ENCODE measurements at places on chromosomes 11 and 22. TPM values are rescaled to one million over a fixed set of nuclear protein-coding genes. Genes with fewer than 3 reads are reported as not detected.

Gene OR2D2
- 0.40 TPM for total RNA-seq

Gene USH1C
- total RNA-seq = 143 TPM

Gene LBHD1
- total RNA-seq = 7.1 TPM

Gene CBLIF
- total RNA-seq = not detected

DNA sequence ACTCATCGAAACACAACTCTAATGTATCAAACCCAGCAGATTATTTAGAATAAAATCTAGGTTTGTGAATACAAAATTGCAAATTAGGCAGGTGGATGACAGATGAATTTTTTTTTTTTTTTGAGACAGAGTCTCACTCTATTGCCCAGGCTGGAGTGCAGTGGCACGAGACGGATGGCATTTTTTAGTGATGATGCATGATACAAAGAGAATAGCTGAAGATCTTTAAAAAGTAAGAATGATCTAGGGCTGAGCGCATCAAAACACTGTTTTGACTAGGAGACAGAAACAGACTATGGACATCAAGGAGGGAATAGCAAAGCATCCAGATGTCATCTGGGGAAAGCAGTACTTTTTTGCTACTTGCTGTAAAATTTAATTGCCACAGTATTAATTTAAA is 63.8 kb downstream of the IMMP1L start:
- no peak overlapping the region for H3K27ac ChIP-seq
- DNase-seq = no peak
- no peaks in the 10 kb centered on the region for H3K27me3 ChIP-seq
- no peak overlapping the region for H3K4me3 ChIP-seq
- no peaks in the 10 kb centered on the region for H3K4me1 ChIP-seq
- H3K36me3 ChIP-seq = no peaks in the 10 kb centered on the region

GRCh38 chr11:12390687-12391110 is 13.3 kb downstream of the PARVA start:
- H3K36me3 ChIP-seq = no peaks in the 10 kb centered on the region
- no peak overlapping the region for H3K27ac ChIP-seq
- no peaks in the 10 kb centered on the region for H3K27me3 ChIP-seq
- H3K4me1 ChIP-seq = no peaks in the 10 kb centered on the region
- no peak overlapping the region for H3K4me3 ChIP-seq

- no peak overlapping the region for H3K4me3 ChIP-seq
- H3K27me3 ChIP-seq = no peaks in the 10 kb centered on the region
- H3K36me3 ChIP-seq = no peaks in the 10 kb centered on the region
- H3K27ac ChIP-seq = no peak overlapping the region
Measured at GRCh38 chr11:128859563-128860441, 7.3 kb downstream of the KCNJ1 start.

DNA sequence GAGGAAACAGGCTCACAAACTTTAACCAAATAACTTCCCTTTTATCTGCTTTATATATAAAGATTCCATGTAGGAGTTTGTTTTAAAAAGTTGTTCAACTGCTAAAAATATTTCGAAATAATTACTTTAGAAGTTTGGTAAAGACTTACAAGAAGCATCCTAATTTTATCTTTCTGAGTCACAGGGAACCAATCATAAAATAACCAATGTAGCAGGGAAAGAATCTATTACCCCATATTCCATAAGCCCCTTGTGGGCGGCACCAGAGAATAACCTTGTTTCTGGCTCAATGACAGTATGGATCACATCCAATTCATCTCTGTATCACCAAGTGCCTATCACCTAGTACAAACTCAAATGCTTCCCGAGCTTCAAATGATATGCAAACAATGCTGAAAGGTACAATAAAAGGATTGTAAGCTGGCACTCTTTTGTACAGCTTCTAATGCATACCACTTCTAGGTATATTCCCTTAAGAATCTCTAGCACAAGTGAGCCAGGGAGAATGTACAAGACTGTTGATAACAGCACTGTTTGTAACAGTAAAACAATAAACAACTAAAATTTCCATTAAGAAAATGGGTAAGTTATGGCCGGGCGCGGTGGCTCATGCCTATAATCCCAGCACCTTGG is 158.4 kb downstream of the ATG16L2 start:
- no peak overlapping the region for H3K4me3 ChIP-seq
- no peak for DNase-seq
- no peak overlapping the region for H3K27ac ChIP-seq
- no peaks in the 10 kb centered on the region for H3K36me3 ChIP-seq
- H3K4me1 ChIP-seq = no peaks in the 10 kb centered on the region

- peak overlapping the region; percentile 9 for H3K4me3 ChIP-seq
- no peak overlapping the region for H3K27ac ChIP-seq
- DNase-seq = peak; percentile 68
- no peaks in the 10 kb centered on the region for H3K36me3 ChIP-seq
Measured at GRCh38 chr22:29004647-29005371, 56.8 kb downstream of the C22orf31 start.

DNA sequence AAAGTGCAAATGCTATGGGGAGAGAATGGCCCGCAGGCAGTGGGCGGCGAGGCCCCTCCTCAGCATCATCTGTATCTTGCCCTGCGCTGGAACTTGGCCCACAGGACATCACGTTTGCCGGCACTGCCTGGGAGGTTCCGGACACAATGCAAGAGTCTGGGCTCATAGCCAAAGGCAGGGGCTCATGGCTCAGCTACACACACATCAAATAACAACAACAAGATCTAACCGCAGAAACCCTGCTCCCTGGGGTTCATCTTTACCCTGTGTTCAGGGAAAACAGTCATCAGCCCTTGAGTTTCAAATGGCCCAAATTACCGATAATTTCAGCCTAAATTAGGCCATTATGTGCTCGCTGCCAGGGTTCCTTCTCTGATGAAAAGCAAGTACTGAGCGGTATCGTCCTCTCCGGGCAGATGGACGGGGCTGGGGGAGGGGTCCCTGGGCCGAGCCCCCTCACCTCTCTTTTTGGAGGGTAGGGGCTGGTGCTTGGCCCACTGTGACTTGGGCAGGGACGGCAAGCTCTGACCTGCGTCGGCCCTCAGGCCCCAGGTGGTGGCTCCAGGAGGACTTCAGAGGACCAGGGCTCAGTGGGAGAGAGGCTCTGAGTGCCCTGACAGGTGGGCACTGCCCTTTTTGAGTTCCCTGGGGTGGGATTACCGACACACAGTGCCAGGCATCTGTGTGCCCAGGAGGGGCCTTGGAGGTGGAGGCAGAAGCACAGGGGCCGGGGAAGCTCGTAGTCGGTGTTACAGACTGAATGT is 25.0 kb upstream of the GAL start:
- no peak overlapping the region for H3K27ac ChIP-seq
- no peaks in the 10 kb centered on the region for H3K4me1 ChIP-seq
- H3K4me3 ChIP-seq = no peak overlapping the region
- no peak for DNase-seq
- H3K27me3 ChIP-seq = no peaks in the 10 kb centered on the region

GRCh38 chr22:50167689-50168489 is 2.6 kb upstream of the PANX2 start:
- no peak overlapping the region for H3K4me3 ChIP-seq
- H3K27ac ChIP-seq = no peak overlapping the region
- no peak for DNase-seq
- no peaks in the 10 kb centered on the region for H3K36me3 ChIP-seq
- peaks cover 27% of the 10 kb centered on the region for H3K27me3 ChIP-seq

- H3K27ac ChIP-seq = no peak overlapping the region
- H3K27me3 ChIP-seq = no peaks in the 10 kb centered on the region
- H3K4me3 ChIP-seq = no peak overlapping the region
- H3K36me3 ChIP-seq = no peaks in the 10 kb centered on the region
Measured at GRCh38 chr11:26765323-26765722, 43.5 kb upstream of the SLC5A12 start.

DNA sequence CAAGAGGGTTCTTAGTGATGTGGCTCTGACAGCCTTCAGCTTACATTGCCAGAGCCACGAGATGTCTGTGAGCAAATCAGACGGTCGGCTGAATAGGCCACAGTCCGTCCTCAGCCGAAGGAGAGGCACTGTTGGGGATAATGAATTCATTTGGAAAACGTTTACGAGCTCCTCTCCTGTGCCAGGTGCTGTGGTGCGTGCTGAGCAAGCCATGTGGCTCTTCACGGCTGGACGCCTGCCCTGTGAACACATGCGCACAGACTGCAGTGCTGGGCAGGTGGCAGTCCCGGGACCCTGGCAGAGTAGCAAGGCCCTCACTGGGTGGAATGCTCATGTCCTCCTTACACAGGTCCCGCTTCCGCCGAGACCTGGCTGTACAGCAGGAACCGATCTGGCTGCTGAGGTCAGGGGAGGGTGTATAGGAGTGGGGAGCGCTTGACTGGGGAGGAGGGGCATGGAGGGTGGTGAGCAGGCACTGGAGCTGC is 6.8 kb downstream of the TBC1D22A start:
- H3K4me3 ChIP-seq = no peak overlapping the region
- no peaks in the 10 kb centered on the region for H3K27me3 ChIP-seq
- peaks cover 16% of the 10 kb centered on the region for H3K4me1 ChIP-seq
- no peaks in the 10 kb centered on the region for H3K36me3 ChIP-seq
- no peak for DNase-seq

GRCh38 chr11:88102598-88102934 is 72.7 kb downstream of the RAB38 start:
- no peaks in the 10 kb centered on the region for H3K4me1 ChIP-seq
- no peaks in the 10 kb centered on the region for H3K36me3 ChIP-seq
- H3K27me3 ChIP-seq = no peaks in the 10 kb centered on the region

- no peaks in the 10 kb centered on the region for H3K27me3 ChIP-seq
- H3K27ac ChIP-seq = no peak overlapping the region
- no peak overlapping the region for H3K4me3 ChIP-seq
Measured at GRCh38 chr11:66414120-66414934, 6.5 kb upstream of the NPAS4 start.

- no peaks in the 10 kb centered on the region for H3K36me3 ChIP-seq
- H3K4me3 ChIP-seq = no peak overlapping the region
- H3K27me3 ChIP-seq = no peaks in the 10 kb centered on the region
- no peaks in the 10 kb centered on the region for H3K4me1 ChIP-seq
- no peak for DNase-seq
- H3K27ac ChIP-seq = no peak overlapping the region
Measured at GRCh38 chr22:48104102-48104738, 1341.8 kb downstream of the TBC1D22A start.

GRCh38 chr11:88478136-88478815 is 140.7 kb upstream of the CTSC start:
- H3K4me1 ChIP-seq = no peaks in the 10 kb centered on the region
- no peak for DNase-seq
- no peaks in the 10 kb centered on the region for H3K36me3 ChIP-seq
- no peak overlapping the region for H3K4me3 ChIP-seq
